Fibroblast of the aortic adventitia (primary cell): ENCODE measurements at places on chromosomes 16 and 17. TPM values are rescaled to one million over a fixed set of nuclear protein-coding genes. Genes with fewer than 3 reads are reported as not detected.

Gene ALOXE3
- total RNA-seq: 0.09 TPM in 1 of 2 replicates, not detected in the other

Gene RGS9
- 2.5 and 3.0 TPM in 2 replicates for total RNA-seq

Gene SULT1A2
- 3.3 TPM in 1 of 2 replicates, not detected in the other for total RNA-seq

Gene TBC1D3C
- not detected in 2 replicates for total RNA-seq

Gene TBC1D3B
- 0.36 and 3.5 TPM in 2 replicates for total RNA-seq

Gene NPIPB13
- total RNA-seq: 0.36 and 1.1 TPM in 2 replicates

Gene RSKR
- total RNA-seq: 4.3 TPM in 1 of 2 replicates, not detected in the other

Gene INCA1
- 0.36 TPM in 1 of 2 replicates, not detected in the other for total RNA-seq

Gene CAPNS2
- 1.7 and 2.8 TPM in 2 replicates for total RNA-seq

Gene HSD17B1
- 0.99 and 4.7 TPM in 2 replicates for total RNA-seq

Gene SP2
- 0.08 and 3.7 TPM in 2 replicates for total RNA-seq

Gene EIF1
- total RNA-seq: 99.7 and 102 TPM in 2 replicates

Gene FGF11
- total RNA-seq: 0.36 and 1.7 TPM in 2 replicates

Gene SMIM5
- not detected in 2 replicates for total RNA-seq

Gene CCT6B
- total RNA-seq: 3.2 and 12.0 TPM in 2 replicates

Gene HCRT
- total RNA-seq: not detected in 2 replicates

Gene KRTAP2-3
- not detected in 2 replicates for total RNA-seq

Gene TLCD3B
- 0.18 TPM in 1 of 2 replicates, not detected in the other for total RNA-seq

Gene NPIPA5
- total RNA-seq: 0.54 TPM in 1 of 2 replicates, not detected in the other

Gene PRMT7
- total RNA-seq: 36.9 and 42.1 TPM in 2 replicates

Gene SOST
- 0.09 TPM in 1 of 2 replicates, not detected in the other for total RNA-seq

Gene TPSG1
- total RNA-seq: not detected in 2 replicates

Gene HEATR9
- total RNA-seq: 0.09 TPM in 1 of 2 replicates, not detected in the other

Gene IRX5
- 0.27 and 2.5 TPM in 2 replicates for total RNA-seq

Gene STX1B
- 2.1 and 2.3 TPM in 2 replicates for total RNA-seq

Gene NEUROD2
- not detected in 2 replicates for total RNA-seq

Gene CD300A
- not detected in 2 replicates for total RNA-seq

Gene PDE6G
- 0.63 TPM in 1 of 2 replicates, not detected in the other for total RNA-seq

Gene YBX2
- not detected in 2 replicates for total RNA-seq

Gene UNC119
- 12.2 and 18.2 TPM in 2 replicates for total RNA-seq

Gene ACSM3
- total RNA-seq: 0.27 and 0.65 TPM in 2 replicates

Gene ACAP1
- 0.72 TPM in 1 of 2 replicates, not detected in the other for total RNA-seq

Gene KRTAP4-8
- not detected in 2 replicates for total RNA-seq

Gene CDH8
- total RNA-seq: 1.6 TPM in 1 of 2 replicates, not detected in the other

Gene SKAP1
- total RNA-seq: not detected in 2 replicates

Gene DNAI2
- total RNA-seq: not detected in 2 replicates

Gene SLC16A11
- total RNA-seq: 0.27 and 2.4 TPM in 2 replicates

Gene MT1E
- total RNA-seq: 54.7 and 103 TPM in 2 replicates

Gene TBC1D3I
- total RNA-seq: 0.09 TPM in 1 of 2 replicates, not detected in the other

Gene OR4D1
- total RNA-seq: not detected in 2 replicates

Gene KIF18B
- 0.08 and 10.8 TPM in 2 replicates for total RNA-seq

Gene FOXF1
- 1.6 and 3.0 TPM in 2 replicates for total RNA-seq

Gene KRT23
- total RNA-seq: not detected in 2 replicates

Gene KRT25
- total RNA-seq: not detected in 2 replicates

Gene P2RX5
- total RNA-seq: 0.27 and 1.2 TPM in 2 replicates

Gene AANAT
- total RNA-seq: not detected in 2 replicates

Gene HAP1
- total RNA-seq: under 0.01 TPM in 1 of 2 replicates, not detected in the other
